ENCODE measurements at places on chromosomes 4 and X. TPM values are rescaled to one million over a fixed set of nuclear protein-coding genes. Genes with fewer than 3 reads are reported as not detected.

Gene CSAG1
- 0.25 TPM for total RNA-seq

Gene TMSB15B
- 5.8 TPM for total RNA-seq

Gene CT45A3
- 0.23 TPM for total RNA-seq

Gene CCDC149
- 1.8 TPM for total RNA-seq

Gene TLR10
- total RNA-seq, result not detected

Gene FGF13
- total RNA-seq, result 0.07 TPM

Gene TAF1
- total RNA-seq, result 16.0 TPM

Gene PDCL2
- total RNA-seq, result not detected

All from A549 treated with GW870086 at 1 μM for 4 hours (cell line).